ENCODE measurements at places on chromosomes 13 and 19. TPM values are rescaled to one million over a fixed set of nuclear protein-coding genes. Genes with fewer than 3 reads are reported as not detected.

DNA sequence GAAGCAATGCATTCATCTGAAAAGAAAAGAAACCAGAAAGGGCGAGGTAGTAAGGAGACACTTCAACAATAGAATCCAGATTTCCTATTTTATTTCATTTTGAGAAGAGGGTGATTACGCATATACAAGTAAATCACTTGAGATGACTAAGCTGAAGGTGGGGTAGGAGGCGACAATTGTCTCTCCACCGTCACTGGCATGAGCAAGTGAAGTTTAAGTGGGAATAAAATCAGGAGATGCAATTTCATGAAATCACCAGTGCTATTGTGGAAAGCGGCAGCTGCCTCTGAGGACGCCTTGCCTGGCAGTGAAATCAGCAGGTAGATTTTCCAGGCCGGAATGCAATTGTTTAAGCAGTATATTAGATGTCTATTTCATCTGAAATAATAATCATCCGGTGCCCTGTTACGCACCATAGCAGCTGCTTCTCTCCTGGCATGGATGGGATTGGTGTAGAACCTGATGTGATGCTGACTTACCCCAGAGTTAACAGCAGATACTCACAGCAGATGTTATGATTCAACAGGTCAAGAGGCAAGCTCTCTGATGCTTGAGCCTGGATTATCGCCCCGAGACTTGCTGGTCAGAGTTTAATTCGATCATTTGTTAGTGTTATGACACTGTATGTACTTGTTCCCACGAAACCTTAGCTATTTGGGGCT, 64.3 kb downstream of the RASL11A start:
- DNase-seq: no peak

DNA sequence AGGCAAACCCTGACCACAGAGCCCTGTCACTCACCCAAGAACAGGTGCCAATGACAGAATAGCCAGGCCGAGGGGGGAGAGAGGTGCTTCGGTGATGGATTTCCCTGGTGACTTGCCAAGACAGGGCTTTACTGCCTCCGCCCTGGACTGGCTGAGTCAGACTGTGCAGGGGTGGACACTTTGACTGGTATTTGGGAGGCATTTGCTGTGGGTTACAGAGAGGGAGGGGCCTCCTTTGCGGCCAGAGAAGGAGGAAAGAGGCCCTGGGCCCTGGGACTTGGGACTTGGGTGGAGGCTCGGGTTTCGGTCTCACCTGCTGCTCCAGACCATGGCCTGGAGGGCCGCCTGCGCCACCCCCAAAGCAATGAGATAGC, 4.6 kb upstream of the EPS8L1 start:
- DNase-seq: no peak

- DNase-seq: no peak
These were observed 997 bp upstream of the ZNF446 start for GRCh38 chr19:58474997-58475713.

DNA sequence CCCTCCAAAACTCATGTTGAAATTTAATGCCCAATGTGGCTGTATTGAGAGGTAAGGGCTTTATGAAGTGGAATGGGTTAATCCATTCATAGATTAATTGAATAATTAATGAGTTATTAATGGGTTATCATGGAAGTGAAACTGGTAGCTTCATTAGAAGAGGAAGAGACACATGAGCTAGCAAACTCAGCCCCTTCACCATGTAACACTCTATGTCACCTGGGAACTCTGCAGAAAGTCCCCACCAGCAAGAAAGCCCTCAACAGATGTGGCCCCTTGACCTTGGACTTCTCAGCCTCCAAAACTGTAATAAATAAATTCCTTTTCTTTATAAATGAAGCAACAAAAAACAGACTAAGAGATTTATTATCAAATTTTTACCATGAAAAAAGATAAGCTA, 223.5 kb downstream of the KLF12 start:
- no peak for DNase-seq

Gene LILRA5
- total RNA-seq: not detected

Measured in epithelial cell of proximal tubule (primary cell).